ENCODE measurements at places on chromosomes 3 and 15. TPM values are rescaled to one million over a fixed set of nuclear protein-coding genes. Genes with fewer than 3 reads are reported as not detected.

The CD200R1 gene
- 1.1 TPM for total RNA-seq

DNA sequence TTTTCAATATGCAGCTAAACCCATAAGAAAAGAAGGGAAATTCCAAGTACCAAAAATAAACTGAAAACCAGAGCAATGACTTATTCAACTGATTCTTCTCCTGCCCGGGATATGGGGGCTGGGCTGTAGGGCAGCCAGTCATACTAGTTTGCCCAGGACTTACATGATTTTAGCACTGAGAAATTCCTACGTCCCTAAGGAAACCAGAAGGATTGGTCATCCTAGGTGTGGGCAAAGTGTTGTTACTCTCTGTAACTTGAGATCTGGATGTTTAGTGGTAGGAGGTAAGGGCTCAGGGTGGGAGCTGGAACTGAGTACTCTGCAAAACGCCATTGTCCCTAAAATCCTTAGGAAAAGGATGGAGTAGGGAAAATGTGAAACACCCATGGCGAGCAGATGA, 1.2 kb upstream of the DAZL start:
- no peak for DNase-seq

- no peak for DNase-seq
These were observed 59.2 kb downstream of the RSRC1 start for GRCh38 chr3:158169091-158169491.

DNA sequence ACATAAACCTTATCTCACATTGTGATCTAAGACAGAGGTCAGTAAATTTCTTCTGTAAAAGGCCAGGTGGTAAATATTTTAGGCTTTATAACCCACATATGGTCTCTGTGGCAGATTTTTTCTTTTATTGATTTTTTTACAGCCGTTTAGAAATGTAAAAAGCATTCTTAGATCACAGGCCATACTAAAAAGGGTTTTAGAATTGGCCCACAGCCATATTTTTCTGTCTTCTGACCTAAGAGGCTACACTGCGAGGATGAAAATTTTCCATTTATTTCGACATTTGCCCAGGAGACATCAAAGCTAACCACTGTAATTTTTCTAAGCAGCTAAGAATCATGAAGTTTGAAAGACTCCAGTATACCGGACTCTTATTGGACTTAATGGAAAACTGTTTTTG, 377.2 kb upstream of the SGO1 start:
- no peak for DNase-seq

DNA sequence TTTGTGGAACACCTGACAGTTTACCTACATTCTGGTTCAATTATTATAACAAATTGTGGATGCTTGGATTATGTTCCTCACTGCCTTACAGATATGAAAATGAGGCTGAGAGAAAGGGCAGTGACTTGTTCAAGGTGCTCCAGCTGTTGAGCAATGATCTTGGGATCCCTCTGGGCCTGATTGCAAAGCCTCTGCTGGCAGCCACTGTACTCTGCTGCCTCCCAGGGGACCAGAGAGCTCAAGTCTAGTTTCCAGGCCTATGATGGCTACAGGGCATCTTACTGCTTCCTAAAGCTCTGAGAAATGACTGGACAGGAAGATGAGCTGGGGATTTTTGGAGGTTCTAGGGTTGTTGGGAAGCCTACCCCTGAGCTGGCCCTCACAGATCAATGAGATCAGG, 2.3 kb upstream of the SHC4 start:
- no peak for DNase-seq
